ENCODE measurements at places on chromosomes 1 and 21. TPM values are rescaled to one million over a fixed set of nuclear protein-coding genes. Genes with fewer than 3 reads are reported as not detected.

HRNR gene
- not detected for total RNA-seq

OPTC gene
- total RNA-seq, result not detected

RBP7 gene
- total RNA-seq, result 6.3 TPM

OR10Z1 gene
- total RNA-seq, result not detected

NCAM2 gene
- not detected for total RNA-seq

LIPI gene
- not detected for total RNA-seq

FBLIM1 gene
- total RNA-seq, result 26.3 TPM

BLACAT1 gene
- 0.05 TPM for total RNA-seq

ZBTB37 gene
- 0.73 TPM for total RNA-seq

AVPR1B gene
- not detected for total RNA-seq

PANK4 gene
- 10.3 TPM for total RNA-seq

GPR37L1 gene
- 0.14 TPM for total RNA-seq

KCNJ15 gene
- total RNA-seq, result 0.07 TPM

SLAMF9 gene
- total RNA-seq, result 0.40 TPM

TCHH gene
- total RNA-seq, result 0.14 TPM

GJA9 gene
- not detected for total RNA-seq

ERICH3 gene
- not detected for total RNA-seq

LYPD8 gene
- total RNA-seq, result 0.21 TPM

C1QB gene
- not detected for total RNA-seq

SH2D2A gene
- total RNA-seq, result 2.1 TPM

MIXL1 gene
- not detected for total RNA-seq

LRRC38 gene
- total RNA-seq, result not detected

UQCRHL gene
- total RNA-seq, result 5.8 TPM

CRYBG2 gene
- 2.0 TPM for total RNA-seq

CELA2A gene
- total RNA-seq, result not detected

ASPM gene
- 22.7 TPM for total RNA-seq

OR2M2 gene
- total RNA-seq, result not detected

TNNI3K gene
- total RNA-seq, result not detected

NPHS2 gene
- not detected for total RNA-seq

LAX1 gene
- not detected for total RNA-seq

SPRR2A gene
- total RNA-seq, result not detected

SPRR2E gene
- not detected for total RNA-seq

FCRL2 gene
- total RNA-seq, result not detected

CD164L2 gene
- total RNA-seq, result not detected

PAQR6 gene
- 3.6 TPM for total RNA-seq

TRIM58 gene
- total RNA-seq, result not detected

AQP10 gene
- total RNA-seq, result not detected

SAMD11 gene
- total RNA-seq, result 36.1 TPM

MGST3 gene
- total RNA-seq, result 197 TPM

SHC1 gene
- total RNA-seq, result 144 TPM

WNT2B gene
- 0.22 TPM for total RNA-seq

TIMM17A gene
- 102 TPM for total RNA-seq

ALG14 gene
- 14.3 TPM for total RNA-seq

CAPZA1 gene
- 62.9 TPM for total RNA-seq

SLC1A7 gene
- not detected for total RNA-seq

DISP3 gene
- total RNA-seq, result 0.15 TPM

PTGFRN gene
- total RNA-seq, result 15.5 TPM

A3GALT2 gene
- total RNA-seq, result not detected

TFF2 gene
- total RNA-seq, result 0.47 TPM

TMPRSS2 gene
- 0.26 TPM for total RNA-seq

TCHHL1 gene
- not detected for total RNA-seq

LENEP gene
- not detected for total RNA-seq

COL6A1 gene
- 23.6 TPM for total RNA-seq

RNU1-4 gene
- total RNA-seq, result not detected

LCE2C gene
- total RNA-seq, result not detected

RSPH1 gene
- 0.91 TPM for total RNA-seq

CD1E gene
- not detected for total RNA-seq
